Activated naive CD4-positive, alpha-beta T cell (primary cell): ENCODE measurements at places on chromosomes 6 and 20.

DNA sequence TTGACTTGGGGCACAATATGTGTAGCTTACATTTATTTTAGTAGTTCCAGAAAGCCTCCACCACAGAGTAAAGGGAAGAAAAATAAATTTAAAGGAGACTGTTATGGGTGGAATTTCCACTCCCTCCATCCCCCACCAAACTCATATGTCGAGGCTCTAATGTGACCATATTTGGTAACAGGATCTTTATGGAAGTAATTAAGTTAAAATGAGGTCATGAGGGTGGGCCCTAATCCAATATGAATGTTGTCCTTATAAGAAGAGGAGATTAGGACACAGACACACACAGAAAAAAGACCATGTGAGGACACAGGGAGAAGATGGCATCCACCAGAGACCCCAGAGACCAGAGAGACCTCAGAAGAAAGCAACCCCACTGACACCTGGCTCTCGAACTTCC is 189.7 kb downstream of the EDN1 start:
- no peak for DNase-seq

- no peak for DNase-seq
These were observed 18.0 kb upstream of the PREX1 start for GRCh38 chr20:48845721-48846306.

DNA sequence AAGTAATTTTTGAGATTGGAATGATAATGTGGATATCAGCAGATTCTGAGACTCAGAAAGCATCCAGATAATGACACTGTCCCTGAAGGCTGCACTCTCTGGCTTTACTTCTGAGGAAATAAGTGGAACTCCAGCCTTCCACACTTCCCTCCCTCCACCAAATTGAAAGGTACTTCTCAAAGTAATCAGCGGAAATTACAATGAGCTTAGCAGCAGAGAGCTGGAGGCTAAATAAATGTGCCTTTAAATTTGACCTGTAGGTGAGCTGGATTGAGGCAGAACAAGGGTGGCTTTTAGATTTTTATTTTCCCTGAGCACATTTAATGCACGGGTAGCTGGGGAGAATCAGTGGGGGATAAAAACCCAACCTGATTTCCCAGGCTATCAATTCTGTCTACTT is 39.3 kb upstream of the RNF144B start:
- no peak for DNase-seq

- no peak for DNase-seq
These were observed 956.5 kb downstream of the TFAP2A start for GRCh38 chr6:9458424-9458823.

- DNase-seq = no peak
These were observed 13.7 kb downstream of the PXDC1 start for GRCh38 chr6:3737831-3738210.

DNA sequence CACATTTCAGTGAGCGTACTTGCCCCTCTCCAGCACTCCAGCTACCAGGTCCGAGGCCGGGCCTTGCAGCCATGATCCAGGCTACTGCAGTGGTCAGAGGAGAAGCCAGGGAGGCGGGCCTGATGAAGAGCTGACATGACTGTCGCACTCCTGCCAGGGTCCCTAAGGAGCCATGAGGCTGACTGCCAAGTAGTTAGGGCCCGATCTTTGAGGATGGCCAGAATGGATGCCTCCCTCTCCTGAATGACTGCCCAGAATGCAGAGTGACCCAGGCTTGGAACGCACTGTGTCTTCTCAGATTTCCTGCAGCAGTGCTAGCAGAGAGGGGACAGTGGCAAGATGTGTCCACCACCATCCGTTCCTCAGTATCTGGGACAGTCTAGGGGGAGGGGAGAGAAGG is 24.7 kb upstream of the LRFN2 start:
- DNase-seq = no peak

DNA sequence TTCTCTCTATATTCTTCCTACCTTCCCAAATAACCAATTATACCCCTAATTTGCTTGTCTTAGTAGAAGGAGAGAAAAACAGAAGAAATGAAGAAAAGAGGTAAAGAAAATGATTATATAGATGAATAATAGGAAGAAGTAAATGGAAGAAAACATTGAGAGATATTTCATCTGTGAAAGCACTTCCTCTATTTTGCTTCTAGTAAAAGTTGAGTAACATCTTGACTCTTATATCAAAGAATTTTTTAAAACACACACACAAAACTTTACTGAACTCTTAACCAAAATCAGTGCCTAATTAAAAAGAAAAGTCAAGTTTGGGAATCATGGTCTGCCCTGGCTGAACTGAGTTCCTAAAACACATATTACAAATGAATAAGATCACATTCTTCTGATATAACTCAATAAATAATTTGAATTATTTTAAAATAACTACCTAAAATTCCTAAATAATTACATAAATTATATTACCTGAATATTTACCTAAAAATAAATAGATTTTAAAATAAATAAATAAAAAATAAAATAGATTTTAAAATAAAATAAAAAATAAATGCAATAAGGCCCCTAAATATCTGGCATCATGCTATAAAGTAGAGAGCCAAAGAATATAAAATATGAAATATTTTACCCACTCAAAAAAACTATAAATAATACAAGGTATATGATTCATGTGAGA is 8.8 kb downstream of the SLC17A2 start:
- no peak for DNase-seq

GRCh38 chr6:142846883-142847287 is 98.1 kb downstream of the HIVEP2 start:
- DNase-seq = no peak

DNA sequence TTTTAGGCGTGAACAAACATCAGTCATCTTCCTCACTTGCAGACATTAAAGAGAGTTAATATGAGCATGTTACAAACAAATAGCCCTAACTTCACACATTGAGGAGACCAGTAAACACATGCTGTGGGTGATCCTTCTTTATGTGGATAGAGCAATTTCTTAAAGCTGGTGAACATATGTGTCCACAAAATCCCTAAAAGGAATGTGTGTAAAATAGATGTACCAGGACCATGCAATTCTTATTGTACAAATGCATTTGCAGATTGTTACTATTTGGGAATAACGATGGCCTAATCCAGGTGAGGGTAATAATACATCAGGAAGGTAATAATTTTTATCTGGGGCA is 228.9 kb downstream of the ALDH8A1 start:
- no peak for DNase-seq

DNA sequence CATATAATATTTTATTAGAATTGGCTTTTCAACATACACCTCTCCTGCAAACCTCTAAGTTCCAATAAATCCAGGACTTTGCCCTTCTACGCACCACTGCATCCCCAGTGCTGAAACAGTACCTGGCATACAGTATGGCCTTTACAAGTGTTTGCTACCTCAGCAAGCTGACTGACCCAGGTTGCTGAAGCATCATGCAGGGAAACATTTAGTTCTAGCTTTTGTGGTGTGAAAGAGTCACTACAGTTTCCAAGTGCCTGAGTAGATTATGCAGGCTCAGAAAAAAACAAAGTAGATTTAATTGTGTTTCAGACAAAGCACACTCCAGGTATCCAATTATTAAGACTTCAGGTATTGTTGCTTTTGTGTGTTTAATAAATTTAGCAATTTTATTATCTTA is 614.2 kb upstream of the NRSN1 start:
- no peak for DNase-seq

- DNase-seq = no peak
These were observed 28.4 kb downstream of the PAQR8 start for GRCh38 chr6:52390361-52390727.

DNA sequence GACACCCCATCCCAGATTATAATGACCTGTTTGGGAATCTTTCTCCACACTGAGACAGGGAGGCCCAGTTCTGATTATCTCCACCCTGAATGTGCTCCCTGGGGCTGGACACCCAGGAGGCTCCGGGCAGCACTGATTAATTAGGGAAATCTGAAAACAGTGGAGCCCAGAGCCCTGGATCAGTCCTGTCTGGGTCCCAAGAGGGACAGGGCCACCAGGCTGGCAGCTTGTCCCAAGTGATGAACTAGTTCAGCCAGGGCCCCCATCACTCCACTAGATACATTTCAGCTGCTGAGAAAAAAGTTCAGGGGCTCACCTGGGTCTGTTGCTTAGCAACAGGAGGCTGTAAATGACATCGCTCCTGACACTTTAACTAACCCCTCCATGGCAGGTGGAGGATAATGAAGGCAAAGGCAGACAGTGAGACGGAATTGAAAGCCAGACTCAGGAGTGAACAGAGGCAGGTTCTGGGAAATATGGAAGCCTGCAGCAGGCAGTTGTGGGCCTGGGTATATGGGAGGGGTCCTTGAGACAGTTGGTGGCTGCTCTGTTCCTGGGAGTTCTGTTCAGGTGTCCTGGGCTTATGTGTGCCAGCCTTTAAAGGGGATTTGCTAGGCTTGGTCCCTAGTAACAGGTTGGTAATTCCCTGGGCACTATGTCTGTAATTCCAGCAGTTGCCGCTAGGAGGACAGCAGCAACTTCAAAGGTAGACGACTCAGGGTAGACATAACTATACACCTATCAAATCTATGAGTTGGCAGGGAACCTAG is 78.3 kb upstream of the CTNNBL1 start:
- peak; percentile 12 for DNase-seq

DNA sequence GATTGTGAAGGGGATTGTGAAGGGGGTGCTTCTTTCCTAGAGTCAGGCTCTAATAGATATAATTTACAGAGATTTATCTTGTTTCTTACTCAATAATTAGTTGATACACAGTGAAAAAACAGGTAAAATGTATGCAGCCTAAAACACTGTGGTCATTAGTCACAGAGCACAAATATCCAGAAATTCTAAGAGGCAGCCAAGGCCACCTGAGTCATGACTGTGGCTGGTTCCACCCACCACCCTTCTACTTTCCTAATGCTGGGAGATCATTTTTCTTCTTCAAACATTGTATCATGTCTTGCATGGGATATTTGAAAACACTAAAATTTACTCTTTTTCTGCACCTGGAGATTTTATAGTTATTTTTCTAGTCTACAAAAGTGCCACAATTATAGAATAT is 181.6 kb downstream of the OTOR start:
- no peak for DNase-seq

DNA sequence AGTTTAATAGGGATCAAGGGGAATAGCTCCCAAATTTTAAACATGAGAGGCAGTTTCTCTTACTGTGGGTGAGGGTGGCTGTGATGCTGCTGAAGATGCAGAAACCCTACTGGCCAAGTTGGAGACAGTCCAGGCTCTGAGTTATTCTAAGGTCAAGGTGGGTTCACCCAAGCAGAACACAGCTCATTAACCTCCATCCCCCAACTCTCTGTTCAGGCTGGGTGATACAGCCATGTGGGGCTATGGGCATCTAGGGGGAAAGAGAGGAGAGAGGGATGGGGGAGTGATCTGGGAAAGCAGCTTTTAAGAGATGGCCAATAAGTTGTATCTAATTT is 18.9 kb upstream of the TRAM2 start:
- no peak for DNase-seq

GRCh38 chr6:7147051-7147671 is 39.4 kb downstream of the RREB1 start:
- DNase-seq = no peak

DNA sequence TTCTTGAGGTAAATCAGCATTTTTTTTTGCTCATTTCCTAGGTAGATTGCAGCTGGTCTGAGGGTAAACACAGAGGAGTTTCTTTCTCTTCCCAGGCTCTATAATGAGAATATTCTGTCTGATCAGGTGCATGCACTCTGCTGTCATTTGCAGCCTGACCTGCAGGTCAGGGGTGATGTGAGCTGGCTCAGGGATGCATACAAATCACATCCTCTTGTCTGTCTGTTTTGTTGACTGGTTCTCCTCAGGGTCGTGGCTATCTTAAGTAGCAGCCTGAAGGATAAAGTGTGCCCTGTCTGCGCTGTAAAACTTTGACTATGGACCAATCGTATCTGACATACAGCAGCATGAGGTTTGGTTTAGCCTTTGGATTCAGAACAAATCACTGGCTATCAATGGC is 183.4 kb upstream of the POU3F2 start:
- no peak for DNase-seq

DNA sequence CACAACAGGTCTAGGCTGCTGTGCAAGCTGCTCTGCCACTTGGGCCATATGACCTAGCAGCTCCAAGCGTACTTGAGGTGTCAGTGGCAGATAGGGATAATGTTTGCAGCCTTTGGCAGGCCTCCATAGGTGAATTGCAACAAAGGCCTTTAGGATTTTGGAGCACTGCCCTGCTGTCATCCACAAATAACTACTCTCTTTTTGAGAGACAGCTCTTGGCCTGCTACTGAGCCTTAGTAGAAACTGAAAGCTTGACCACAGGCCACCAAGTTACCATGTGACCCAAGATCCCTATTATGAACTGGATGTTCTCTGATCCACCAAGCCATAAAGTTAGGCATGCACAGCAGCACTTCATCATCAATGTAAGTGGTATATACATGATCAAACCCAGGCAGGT is 29.9 kb downstream of the FBXO30 start:
- no peak for DNase-seq

- DNase-seq = no peak
These were observed 1.3 kb downstream of the NUP153 start for GRCh38 chr6:17705428-17705777.

DNA sequence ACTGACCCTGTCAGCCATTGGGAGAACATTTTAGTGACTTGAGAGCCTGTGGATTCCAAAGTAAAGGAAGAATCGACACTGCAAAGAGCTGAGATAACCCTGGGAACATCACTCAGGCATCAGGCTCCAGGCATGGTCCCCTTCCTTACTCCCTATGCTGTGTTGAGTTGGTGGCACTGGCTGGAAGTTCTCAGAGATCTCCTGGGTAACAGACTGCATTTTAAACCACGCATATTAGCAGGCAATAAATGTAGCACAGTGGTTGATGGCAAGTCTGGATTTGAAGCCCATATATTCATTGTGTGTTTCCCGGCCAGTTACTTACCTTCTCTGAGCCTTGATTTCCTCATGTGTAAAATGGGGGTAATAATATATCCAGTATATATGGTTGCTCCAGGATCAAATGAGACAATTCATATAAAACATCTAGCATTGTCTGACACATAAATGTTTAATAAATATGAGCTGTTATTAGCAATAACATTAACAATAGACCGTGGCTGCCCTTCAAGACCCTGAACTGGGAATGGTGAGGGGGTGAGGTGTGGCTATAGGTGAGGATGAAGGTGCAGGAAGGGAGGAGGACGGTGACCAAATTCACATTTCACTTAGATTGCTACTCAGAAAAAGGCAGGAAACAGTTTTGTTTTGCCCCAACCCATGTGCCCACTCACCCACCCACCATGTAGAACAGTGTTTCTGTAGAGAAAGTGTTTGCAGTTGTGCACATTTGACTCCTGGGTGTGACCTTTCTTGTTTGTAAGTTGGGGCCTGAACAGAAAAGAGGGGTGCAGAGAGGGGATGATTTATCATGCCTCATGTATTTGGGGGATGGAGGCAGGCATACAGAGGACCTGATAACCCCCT is 2.1 kb downstream of the PLCG1 start:
- no peak for DNase-seq

DNA sequence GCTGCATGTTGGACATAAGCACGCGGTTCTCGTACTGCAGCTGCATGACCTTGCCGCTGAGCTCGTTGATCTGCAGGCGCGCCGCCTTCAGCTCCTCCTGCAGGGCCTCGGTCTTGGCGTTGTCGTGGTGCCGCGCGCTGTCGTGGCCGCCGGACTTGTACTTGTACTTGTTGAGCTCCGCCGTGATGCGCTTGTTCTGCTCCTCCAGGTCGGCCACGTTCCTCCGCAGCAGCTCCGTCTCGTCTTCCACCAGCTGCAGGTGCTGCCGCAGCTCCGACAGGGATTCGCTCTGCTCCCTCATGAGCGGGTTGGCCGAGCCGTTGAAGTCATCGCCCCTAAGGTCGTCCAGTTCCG is 16.6 kb upstream of the KIAA0408 start:
- no peak for DNase-seq
